Activated naive CD4-positive, alpha-beta T cell treated with Interleukin-2 at 50 U/mL for 16 hours (primary cell): ENCODE measurements at places on chromosomes 7 and 10.
A peak's percentile ranks its signal among the peaks of the same experiment; 100 is the strongest.

DNA sequence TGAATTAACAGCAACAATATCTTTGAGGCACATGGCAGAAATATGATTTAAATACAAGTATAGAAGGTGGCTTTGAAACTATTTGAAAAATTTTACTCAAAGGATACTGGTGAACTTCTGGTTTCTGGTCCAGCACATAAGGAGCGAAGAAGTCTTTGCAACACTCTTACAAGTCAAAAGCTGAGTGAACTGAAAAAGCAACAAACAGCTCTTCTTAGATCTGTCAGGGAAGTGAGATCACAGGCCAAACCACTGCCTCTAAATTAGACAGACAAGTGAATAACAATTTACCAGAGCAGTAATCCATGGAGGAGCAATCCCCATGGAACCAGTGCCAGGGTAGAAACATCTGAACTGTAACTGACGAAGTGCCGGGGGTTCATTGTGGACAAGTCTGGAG lies 9.6 kb upstream of the VWC2 start:
- no peak for DNase-seq

DNA sequence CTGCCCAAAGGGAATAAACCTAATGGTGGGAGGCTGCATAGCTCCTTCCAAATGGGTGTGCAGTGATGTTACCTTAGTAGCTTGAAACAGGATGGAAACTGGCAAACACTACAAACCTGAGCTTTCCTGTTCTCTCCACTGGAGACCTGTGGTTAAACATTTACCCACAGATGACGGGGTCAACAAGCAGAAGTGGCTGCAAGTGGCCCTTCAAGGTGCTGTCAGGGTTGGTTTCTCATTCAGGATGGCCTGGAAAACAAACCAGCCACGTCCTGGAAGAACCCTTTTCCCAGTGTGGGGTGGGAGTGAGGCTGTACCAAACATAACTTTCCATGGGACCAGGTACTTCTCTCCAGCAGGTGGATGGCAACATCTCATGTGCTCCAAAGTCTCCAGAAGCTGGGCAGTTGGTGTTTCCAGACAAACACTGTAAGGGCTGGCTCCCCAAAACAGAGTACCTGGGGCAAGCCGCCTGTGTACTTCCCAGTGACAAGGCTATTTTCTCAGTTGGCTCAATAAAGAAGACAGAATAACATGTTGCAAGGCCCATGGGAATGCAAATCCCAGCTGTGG lies 67.5 kb downstream of the DNAJB9 start:
- no peak for DNase-seq

DNA sequence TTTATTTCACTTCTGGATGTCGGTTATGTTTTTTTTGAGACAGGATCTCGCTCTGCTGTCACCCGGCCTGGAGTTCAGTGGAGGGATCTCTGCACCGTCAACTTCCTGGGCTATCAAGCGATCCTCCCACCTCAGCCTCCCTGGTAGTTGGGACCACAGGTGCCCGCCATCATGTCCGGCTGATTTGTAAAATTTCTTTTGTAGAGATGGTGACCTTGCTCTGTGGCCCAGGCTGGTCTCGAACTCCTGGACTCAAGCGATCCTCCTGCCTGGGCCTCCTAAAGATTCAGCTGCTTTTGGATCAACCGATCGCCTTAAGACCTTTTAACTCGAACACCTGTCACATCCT lies 606 bp upstream of the RABGEF1 start:
- no peak for DNase-seq

GRCh38 chr10:24207781-24208611 lies 942 bp upstream of the KIAA1217 start:
- no peak for DNase-seq

DNA sequence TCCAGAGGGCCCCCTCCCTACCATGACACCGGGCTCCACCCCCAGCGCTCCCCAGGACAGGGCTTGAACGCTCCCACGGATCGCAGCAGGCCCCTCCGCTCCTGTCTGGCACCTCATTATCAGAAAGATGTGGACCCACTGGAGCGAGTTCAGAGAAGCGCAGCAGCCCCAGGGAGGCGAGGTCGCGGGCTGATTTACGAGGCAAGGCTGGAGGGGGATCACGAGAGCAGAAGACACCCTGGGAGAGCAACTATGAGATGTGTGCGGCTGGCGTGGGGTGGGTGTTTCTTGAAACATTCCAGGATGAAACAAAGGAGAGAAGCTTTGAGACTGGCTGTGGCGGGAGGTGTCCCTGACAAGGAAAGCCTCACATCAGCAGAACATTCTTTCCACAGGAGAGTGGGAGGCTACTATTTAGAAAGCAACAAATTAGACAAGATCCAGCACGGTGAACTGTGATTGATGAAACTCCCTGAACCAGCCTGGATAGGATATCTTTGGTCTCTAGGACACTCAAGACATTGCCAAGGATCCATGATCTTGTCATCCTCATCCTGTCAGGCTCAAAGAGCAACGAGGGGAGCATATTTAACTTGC lies 66.0 kb downstream of the JCAD start:
- DNase-seq: no peak

DNA sequence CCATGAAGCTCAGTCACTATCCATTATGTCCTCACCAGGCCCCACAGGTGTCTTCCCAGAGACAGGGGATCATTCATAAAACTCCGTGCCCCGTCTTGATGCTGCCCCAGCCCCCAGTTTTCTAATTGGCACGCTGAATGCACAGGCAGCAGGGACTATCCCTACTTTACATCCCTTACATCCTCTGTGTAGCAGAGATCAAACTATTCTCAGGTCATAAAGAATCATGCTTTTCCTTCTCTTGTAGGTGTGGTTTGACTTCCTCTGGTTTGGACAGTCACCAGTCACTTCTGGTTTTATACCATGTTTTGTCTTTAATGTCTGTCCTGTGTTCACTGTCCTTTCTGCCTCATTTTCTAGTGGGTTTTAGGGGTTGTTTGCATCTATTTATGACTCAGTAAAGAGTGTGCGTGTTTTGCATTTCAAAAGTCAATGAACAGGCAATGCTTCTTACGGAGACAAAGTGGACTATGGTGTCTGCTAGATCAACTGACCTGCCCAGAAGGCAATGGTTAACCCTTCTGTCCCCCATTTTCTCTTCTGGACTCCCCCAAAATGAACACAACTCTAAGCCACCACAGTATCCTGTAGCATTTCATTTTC lies 140.4 kb upstream of the NPVF start:
- no peak for DNase-seq

- no peak for DNase-seq
Observed at GRCh38 chr7:3955026-3955425, 654.0 kb downstream of the SDK1 start.

GRCh38 chr7:112630565-112630964 lies 149.8 kb downstream of the LSMEM1 start:
- no peak for DNase-seq

- DNase-seq: peak; percentile 15
Observed at GRCh38 chr7:111076205-111076604, 14.7 kb upstream of the LRRN3 start.

DNA sequence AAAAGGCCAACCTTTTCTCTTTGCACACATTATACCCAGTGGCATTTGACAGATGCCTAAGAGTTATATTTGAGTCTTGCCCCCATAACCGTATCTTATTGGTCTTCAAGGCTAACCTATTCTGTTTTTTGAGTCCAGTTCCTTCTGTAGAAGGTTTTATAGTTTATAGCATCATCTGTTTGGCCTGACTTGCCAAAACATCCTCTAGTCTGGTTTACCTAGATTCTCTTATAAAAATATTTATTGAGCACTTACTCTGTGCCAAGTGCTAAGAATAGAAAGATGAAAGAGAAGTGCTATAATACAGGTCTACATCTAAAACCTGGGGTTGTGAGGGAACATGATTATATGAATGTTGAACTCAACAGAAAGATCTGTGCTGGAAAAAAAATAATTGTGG lies 55.9 kb upstream of the PIP4K2A start:
- no peak for DNase-seq

DNA sequence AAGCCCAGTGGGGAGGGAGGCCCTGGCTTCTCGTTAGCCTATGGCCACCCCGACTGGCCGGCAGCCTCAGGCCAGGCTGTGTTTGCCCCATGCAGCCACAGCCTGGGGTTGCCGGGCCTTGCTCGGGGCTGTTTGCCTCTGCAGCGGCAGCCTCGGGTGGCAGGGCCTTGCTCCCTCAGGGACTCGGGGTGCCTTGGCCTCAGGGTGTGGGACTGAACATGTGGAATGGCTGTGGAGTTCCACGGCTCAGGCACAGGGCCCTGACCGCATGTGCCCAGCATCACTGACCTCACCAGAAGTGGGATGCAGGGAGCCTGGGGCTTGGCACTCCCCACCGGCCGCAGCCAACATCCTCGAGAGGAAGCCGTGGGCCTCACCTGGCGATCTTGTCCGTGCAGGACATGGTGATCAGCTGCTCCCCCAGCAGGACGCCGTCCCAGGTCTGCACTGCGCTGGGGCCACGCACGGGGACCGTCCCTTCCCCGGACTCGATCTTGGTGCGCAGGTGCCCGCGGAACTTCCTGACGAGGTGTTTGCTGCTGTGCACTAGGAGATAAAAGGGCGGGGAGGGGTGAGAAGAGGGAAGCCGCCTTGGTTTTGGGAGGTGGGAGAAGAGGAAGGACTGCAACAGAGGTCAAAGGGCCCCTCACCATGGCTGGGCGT lies 160.5 kb downstream of the WDR37 start:
- no peak for DNase-seq

DNA sequence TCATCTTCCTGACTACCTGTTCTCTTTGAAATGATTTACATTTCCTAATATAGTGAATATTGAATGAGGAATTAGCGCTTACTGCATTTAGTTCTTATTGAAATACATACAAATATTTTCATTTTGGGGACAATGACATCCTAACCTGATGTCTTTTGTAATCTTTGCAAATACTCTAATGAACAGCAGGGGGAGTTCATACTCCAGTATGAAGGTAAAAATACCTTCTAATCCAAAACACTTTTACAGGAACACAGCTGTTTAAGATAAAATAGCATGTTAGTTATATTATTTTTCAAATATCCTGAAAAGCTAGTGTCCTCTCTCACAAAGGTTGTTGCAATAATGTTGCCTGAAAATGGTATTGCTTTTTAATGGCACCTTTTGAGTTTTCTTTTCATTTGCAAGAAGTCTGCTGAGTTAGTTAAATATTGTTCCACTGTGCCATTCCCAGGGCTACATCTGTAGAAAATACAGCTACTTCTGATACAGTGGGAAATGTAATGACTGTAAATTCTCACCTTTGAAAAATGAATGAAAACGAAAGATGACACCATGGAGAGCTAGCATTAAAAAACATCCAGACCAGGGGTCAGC lies 400.0 kb downstream of the PHF14 start:
- no peak for DNase-seq

DNA sequence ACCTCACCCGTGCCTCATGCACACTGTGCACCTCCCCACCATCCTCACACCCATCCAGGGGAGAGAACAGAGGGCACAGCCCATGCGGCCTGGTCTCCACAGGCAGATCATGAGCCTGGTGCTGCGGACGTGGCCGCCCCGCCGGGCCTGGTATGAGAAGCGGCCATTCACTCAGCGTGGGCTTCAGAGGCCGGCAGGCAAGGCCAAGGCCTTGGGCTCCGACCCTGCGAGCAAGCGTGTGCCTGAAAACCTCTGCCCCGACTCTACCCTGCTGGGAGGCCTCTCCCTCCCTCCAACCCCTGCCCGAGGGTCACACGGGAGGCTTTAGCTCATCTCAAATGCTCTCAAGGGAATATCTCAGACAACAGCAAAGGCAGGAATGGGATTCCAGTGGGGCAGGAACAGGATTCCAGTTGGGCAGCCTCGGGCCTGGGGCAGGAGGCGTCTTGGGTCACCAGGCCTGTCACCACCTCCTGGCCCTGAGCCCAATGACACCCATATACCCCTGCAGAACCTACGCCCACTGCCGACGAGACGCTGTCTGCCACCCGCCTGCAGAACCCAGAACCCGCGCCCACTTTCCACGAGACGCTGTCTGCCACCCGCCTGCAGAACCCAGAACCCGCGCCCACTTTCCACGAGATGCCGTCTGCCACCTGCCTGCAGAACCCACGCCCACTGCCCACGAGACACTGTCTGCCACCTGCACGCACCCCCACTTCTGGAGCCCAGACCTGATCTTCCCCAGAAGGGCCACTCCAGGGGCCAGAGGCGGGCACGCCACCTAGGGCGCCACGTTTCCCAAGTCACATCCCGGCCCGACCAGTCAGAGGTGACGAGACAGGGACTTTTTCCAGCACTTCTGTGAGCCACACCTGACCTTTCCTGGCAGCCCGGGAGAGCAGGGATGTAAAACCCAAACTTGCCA lies 38.9 kb downstream of the ADAP1 start:
- DNase-seq: no peak

GRCh38 chr7:155234950-155235789 lies 62.5 kb upstream of the INSIG1 start:
- no peak for DNase-seq

GRCh38 chr10:42996588-42996987 lies 80.3 kb upstream of the RET start:
- DNase-seq: no peak

- DNase-seq: no peak
Observed at GRCh38 chr10:79391231-79392019, 44.2 kb downstream of the PPIF start.

DNA sequence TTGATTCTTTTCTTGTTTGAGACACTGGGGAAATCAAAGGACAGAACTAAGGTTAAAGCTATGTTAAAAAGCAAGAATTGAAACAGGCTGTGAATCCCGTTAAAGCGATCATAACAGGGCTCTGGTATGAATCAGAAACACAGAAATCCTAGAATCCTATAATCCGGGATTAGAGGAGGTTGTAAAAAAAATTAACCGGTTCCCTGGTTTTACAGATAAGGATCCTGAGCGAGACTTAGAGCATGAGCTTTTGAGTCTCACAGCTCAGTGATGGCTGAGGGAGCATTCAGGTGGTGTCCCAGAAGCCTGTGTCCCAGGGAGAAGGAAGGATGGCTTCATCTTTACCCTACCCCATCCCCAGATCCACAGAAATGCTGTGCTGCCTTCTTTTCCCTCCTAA lies 461.3 kb downstream of the PAXIP1 start:
- no peak for DNase-seq

- DNase-seq: peak; percentile 11
Observed at GRCh38 chr10:70540089-70540788, 61.7 kb downstream of the PALD1 start.

DNA sequence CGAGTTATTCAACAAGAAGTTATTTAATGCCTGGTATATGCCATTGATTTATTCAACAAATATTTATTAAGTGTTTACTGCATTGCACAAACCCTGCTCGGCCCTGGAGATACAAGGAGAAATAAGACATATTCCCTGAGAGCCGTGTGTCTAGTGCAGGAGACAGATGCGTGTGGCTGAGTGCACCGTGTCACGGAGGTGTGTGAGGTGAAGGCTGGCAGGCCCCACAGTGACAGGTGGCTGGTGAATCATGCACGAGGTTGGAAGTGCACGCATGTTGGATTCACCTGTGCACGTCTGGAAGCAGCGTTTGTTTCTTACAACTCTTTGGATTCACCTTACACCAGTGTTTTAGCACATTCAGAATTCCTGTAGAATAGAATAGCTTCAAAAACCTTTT lies 136.6 kb upstream of the SHH start:
- DNase-seq: no peak

DNA sequence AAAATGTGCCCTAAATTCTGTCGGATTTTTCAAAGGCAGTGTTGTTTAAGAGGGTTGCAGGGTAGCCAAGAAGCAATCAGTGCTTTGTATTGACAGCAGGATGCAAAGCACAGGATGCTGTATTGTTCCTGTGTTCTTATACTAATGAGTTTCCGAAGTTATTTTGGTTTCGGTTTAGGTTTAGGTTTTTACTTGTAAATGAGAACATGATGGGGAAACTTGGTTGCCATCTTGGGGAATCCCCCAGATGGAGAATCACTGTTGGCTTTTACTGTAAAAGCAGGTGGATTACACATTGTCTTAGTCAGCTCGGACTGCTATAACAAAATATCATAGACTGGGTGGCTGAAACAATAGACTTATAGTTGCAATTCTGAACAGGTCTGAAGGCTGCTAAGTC lies 72.1 kb downstream of the INHBA start:
- no peak for DNase-seq
